ENCODE measurements at places on chromosomes 2 and 18. TPM values are rescaled to one million over a fixed set of nuclear protein-coding genes. Genes with fewer than 3 reads are reported as not detected.

Gene POU3F3
- not detected for total RNA-seq

Gene LOXL3
- total RNA-seq: 7.1 TPM

Gene UBE2E3
- 38.9 TPM for total RNA-seq

Gene AFF3
- total RNA-seq: 36.4 TPM

Gene SIX3
- 0.17 TPM for total RNA-seq

Gene GPR35
- 1.8 TPM for total RNA-seq

Gene CLEC4F
- not detected for total RNA-seq

Gene REV1
- 26.7 TPM for total RNA-seq

Gene RIT2
- total RNA-seq: not detected

Gene RPRM
- 8.6 TPM for total RNA-seq

- no peak for DNase-seq
These were observed 133.9 kb upstream of the CDH20 start for GRCh38 chr18:61199171-61199848.

- no peak for DNase-seq
These were observed 145.7 kb downstream of the ZEB2 start for GRCh38 chr2:144374163-144374661.

GRCh38 chr2:232533944-232534710, 5.4 kb upstream of the CHRNG start:
- DNase-seq: no peak

DNA sequence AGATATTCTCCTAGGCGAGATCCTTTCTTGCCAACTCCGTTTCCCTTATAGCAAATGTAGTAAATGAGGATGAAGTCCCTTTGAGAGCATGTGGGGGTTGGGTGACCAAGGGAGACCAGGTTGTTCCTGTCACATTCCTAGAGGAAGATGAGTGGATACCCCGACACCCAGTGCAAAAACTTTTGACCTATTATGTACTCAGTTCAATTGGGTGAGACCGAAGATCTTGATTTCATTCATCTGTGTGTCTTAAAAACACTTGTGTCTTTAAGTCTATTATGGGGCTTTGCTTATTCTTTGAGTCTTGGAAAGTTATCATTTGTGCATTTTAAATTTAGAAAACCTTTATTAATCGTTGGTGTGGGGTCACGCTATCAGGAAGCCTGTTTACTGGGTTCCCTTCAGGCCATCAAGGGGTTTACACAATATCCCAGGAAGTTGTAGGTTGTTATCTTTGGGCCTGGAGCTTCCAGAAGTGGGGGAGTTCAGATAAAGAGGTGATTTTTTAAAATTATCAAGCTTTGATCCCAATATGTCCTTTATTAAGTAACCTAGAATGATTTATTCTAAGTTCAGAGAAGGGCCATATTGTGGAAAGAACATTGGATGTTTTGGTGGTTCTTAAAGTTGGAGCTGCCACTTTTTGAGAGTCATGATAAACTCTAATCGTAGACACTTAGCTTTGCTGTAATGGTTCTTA, 2.8 kb downstream of the RHOB start:
- DNase-seq: no peak

DNA sequence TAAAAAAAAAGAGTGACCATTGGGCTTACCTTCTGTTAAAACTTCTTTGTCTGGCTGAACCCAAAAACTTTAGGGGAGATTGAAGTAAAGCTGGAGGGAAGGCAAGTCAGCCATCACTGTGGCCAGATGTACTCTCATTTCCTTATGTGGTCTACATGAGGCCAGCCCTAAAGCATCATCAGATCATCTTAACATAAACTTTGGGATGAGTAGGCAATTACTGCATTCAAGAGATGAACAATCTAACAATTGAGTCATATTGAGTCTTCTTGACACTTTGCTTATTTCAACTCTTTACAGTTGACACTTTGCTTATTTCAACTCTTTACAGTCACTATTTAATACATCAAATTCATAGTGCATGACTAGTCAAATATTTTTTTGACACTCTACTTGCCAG, 155.6 kb downstream of the QPCT start:
- no peak for DNase-seq

DNA sequence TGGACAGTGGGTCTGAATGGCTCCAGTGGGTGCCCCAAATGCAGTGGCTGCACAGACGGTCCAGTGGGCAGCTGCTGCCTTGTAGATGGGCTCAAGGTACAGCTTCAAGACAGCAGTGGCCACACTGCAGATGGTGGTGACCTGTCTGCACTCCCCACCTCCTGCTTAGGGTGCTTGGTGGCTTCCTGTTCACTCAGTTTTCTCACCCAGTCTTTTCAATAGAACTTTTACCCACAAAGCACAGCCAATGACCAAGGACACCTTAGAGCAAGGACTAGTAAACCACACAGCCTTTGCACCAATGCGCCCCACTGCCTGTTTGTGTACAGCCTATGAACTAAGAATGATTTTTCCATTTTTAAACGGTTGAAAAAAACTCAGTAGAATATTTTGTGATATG, 34.9 kb downstream of the MEX3C start:
- DNase-seq: no peak

GRCh38 chr2:98712145-98712544, 18.8 kb downstream of the MGAT4A start:
- DNase-seq: no peak

DNA sequence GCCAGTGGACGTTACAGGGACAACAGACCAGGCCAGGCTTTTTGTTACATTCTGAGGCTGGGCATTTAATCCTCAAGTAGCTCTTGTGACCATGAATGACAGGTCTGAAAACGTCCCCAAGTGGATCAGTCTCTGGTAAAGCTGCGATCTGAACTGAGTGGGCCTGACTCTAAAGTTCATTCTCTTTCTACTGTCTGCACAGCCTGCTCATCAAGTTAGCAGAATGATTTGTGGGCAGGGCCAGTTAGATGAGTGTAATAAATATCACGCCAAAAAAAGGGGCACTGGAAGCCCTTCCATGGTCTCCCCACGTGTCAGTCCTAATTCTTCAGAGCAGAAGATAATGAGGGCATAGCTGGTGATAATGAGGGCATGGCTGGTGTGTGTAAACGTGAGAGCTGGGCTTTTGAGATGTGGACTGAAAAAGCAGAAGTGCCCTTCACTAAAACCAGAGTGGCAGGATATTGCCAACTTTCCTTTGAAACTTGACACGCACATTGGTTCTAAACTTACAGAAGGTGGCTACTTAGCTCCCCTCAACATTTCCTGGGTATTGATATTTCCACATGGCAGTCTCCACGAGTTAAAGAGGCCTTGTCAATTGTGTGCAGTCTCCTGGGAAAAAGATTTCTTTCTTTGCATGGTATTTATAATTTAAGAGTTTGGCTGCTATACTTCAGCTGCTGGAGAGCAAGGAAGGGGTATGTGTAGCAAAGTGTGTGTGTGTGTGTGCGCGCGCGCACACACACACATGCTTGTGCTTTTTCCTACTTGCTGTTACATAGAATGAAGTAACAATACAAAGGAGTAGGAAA, 72.7 kb upstream of the LYPD6B start:
- no peak for DNase-seq

DNA sequence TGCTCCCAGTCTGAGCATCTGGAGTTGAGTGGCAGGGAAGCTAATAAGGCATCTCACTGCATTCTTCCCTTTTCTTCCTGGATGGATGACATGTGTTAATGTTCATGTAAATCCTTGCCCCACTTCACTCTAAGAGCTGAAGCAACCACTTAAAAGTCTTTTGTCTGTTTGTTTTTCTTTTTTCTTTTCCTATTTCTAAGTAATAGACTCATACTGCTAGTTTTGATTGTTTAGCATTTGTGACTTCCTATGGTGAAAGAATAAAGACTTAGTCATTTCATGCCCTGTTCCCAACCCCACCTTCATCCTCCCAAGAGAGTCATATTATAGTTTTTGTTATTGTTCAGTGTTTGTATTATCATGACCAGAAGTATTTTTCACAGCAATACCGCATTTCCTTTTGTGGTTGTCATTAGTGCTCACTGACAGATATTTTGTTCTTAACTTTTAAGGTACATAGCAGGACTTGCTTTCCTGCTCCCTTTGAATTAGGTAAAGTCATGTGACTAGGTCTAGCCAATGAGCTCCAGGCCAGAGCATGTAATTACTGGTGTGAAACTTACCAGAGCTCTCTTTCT, 18.1 kb upstream of the SPP2 start:
- DNase-seq: no peak

GRCh38 chr2:12052796-12053195, 306.4 kb downstream of the LPIN1 start:
- no peak for DNase-seq

- DNase-seq: no peak
These were observed 117.9 kb downstream of the SPHKAP start for GRCh38 chr2:228063558-228063957.

GRCh38 chr2:109207176-109207575, 78.2 kb downstream of the SH3RF3 start:
- no peak for DNase-seq

DNA sequence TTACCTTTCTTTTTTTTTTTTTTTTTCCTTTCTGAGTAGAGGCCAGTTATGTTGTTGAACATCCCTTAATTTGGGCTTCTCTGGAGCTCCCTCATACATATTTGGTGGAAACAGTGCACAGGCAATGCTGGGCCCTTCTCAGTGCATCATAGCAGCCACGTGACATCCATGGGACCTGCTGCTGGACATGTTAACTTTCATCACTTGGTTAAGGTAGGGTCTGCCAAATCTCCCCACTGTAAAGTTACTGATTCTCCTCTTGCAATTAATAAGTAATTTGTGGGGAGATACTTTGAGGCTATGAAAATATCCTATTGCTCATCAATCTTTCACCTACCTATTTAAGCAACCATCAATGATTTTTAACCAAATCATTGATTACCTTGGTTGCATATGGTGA, 211.5 kb upstream of the LYPD1 start:
- DNase-seq: no peak

GRCh38 chr2:230202430-230203109, 17.2 kb downstream of the SP110 start:
- DNase-seq: no peak

DNA sequence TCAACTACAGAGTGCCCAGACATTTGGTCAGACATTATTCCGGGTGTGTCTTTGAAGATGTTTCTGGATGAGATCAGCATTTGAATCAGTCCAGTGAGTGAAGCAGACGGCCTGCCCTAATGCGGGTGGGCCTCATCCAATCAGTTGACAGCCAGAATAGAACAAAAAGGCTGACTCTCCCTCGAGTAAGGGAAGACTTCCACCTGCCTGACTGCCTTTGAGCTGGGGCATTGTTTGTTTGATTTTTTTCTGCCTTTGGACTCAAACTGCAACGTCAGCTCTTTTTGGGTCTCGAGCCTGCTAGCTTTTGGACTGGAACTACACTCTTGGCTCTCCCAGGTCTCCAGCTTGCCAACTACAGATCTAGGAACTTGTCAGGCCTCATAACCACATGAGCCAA, 111.7 kb upstream of the AGAP1 start:
- DNase-seq: no peak

GRCh38 chr18:75757951-75758350, 330.4 kb upstream of the SMIM21 start:
- no peak for DNase-seq

DNA sequence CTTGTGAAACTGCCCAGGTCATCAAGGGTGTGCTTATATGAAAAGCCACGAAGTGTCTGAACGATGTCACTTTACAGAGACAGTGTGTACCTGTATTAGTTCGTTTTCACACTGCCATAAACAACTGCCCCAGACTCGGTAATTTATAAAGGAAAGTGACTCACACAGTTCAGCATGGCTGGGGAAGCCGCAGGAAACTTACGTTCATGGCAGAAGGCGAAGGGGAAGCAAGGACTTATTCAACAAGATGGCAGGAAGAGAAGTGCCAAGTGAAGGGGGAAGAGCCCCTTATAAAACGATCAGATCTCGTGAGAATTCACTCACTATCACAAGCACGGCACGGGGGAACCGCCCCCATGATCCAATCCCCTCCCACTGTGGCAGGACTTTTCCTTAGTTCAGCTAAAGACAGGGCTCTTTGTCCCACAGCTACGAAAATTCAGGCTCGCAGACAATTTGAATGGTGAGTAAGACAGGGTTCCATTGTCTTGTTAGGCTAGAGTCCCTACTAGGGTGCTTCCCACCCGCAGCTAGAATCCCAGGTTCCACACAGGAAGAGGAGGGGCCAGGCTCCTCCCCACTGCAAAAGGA, 20.1 kb downstream of the TMEM177 start:
- no peak for DNase-seq

GRCh38 chr2:58194458-58194857, 46.7 kb downstream of the FANCL start:
- no peak for DNase-seq

- no peak for DNase-seq
These were observed 200.8 kb upstream of the AGAP1 start for GRCh38 chr2:235293061-235293460.

GRCh38 chr2:160224507-160224906, 24.4 kb upstream of the ITGB6 start:
- no peak for DNase-seq

- DNase-seq: no peak
These were observed 19.0 kb downstream of the TBC1D8 start for GRCh38 chr2:101132202-101132601.

GRCh38 chr2:226953206-226953605, 117.4 kb downstream of the RHBDD1 start:
- DNase-seq: no peak

DNA sequence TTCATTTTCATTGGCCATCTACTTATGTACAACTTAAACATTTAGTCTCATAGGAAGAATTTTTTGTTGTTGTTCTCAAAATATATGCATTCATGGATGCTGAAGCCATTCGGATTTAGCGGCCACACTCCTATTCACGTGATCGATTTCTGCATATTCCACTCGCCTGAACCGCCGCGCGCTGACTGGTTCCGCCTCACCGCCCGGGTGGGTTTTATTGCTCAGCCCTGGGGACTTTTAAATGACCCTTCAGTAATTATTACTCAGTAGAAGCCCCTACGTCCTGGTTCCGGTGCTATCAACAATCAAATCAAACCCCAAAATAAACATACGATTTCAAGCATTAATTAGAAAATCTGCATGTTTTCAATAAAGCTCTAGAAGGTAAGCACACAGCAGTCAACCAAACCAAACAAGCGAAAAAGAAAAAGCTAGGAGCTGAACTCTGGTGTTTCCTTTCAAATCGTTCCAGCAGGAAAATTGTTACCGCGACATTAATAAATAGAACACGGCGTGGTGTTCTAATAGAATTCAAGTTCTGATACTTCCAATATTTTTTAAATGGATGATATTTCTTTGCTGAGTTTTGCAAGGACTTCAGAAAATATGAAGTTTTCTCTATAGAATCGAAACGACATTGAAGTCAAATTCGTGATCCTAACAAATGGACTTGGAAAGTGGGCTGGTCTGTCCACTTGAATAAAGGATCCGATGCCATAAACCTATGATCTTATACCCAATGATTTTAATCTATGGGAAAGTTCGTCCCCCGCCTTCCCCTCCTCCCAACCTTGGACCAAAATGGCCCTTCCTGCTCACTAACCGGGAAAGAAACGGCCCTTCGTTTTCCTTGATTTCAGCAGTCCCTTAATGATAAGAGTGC, 9.3 kb downstream of the PAX3 start:
- DNase-seq: peak; percentile 42

Measured in esophagus muscularis mucosa (tissue), 4 donors.